ENCODE measurements at places on chromosomes 2 and 18. TPM values are rescaled to one million over a fixed set of nuclear protein-coding genes. Genes with fewer than 3 reads are reported as not detected.

Gene ANKRD12
- 36.3 TPM for total RNA-seq

GRCh38 chr2:130389358-130389757 lies 33.5 kb downstream of the PTPN18 start:
- DNase-seq: no peak

DNA sequence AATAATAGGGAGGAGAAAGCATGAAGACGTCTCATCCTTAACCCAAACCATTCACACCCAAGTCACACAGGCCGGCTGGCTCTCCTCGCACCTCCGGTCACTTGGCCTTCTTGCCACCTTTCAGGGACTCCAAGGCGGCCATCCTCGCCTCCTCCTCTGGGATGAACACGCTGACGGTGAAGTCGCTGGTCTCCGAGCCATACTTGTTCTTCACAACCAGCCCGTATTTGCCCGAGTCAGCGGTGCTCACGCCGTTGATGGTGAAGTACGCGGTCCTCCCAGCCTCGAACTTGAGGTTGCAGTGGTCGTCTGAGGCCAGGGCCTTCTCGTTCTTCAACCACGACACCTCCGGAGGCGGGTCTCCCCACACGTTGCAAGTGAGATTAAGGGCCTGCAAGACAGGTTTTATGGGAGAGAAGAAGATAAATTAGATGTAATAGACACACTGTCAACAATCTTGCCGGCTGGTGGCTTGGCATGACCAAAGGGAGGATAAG lies 54.3 kb upstream of the LPIN2 start:
- DNase-seq: no peak

DNA sequence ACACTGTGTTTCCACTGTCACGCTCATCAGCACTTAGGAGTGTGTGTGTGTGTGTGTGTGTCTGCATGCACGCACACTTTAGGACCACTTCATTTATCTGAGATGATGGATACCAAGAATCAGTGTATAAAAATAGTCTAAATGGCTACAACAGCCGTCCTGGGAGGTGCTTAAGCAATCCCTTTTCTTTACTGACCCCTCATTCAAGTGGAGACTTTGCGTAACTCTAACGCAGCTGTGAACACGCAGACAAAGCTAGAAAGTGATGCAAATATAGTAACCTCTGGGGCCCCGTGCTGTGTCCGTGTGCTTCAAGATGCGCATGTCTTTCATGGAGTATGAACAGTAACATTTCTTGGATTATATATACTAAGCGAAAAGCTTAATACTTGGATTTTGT lies 40.4 kb upstream of the RBM44 start:
- DNase-seq: no peak

GRCh38 chr2:105494683-105495425 lies 96.0 kb upstream of the FHL2 start:
- no peak for DNase-seq

GRCh38 chr2:8343031-8343430 lies 338.8 kb upstream of the ID2 start:
- no peak for DNase-seq

Gene DSG1
- not detected for total RNA-seq

GRCh38 chr2:16093639-16094529 lies 153.5 kb downstream of the MYCN start:
- DNase-seq: no peak

GRCh38 chr2:8388781-8389180 lies 293.1 kb upstream of the ID2 start:
- no peak for DNase-seq

- DNase-seq: no peak
These were observed 3.0 kb downstream of the HPCAL1 start for GRCh38 chr2:10305715-10306114.

Gene CFAP221
- total RNA-seq: not detected

Gene NEU4
- total RNA-seq: 3.2 TPM

Data from myocyte (in vitro differentiated cells).